ENCODE measurements at places on chromosomes 13 and 19. TPM values are rescaled to one million over a fixed set of nuclear protein-coding genes. Genes with fewer than 3 reads are reported as not detected.

The PTPRH gene
- 0.08 TPM for total RNA-seq

The FOXA3 gene
- total RNA-seq: 0.31 TPM

The UNC13A gene
- total RNA-seq: 0.08 TPM

The B3GLCT gene
- 0.27 TPM for total RNA-seq

The PCDH20 gene
- not detected for total RNA-seq

The FFAR2 gene
- total RNA-seq: 2.3 TPM

The NCAN gene
- total RNA-seq: 0.10 TPM

The LACC1 gene
- total RNA-seq: 2.5 TPM

The ZNF473 gene
- total RNA-seq: 10.0 TPM

The PRR36 gene
- 0.11 TPM for total RNA-seq

The LGALS14 gene
- total RNA-seq: 4.9 TPM

The CRLF1 gene
- 0.43 TPM for total RNA-seq

The ANGPTL4 gene
- total RNA-seq: not detected

The FPR2 gene
- total RNA-seq: not detected

The TMEM150B gene
- total RNA-seq: not detected

The KLK10 gene
- total RNA-seq: not detected

The FGF21 gene
- not detected for total RNA-seq
